Ascending aorta (tissue), 2 donors: ENCODE measurements at places on chromosomes 7 and 10.

DNA sequence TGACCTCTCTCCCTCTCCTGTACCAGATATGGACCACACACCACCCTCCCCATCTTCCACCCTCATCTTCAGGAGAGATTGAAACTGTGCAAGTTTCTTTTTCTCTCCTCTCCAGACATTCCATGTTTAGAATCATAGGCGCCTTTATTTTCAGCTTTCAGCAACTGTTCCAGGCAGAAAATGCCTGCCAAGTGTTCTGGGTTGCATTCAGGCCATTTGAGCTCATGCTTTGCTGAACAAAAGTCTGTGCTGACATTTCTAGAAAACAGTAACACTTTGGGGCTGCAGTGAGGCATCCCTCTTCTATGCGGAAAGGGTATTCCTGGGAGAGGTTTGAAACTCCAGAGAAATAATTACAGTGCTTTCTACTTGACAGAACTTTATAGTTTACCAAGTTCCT is 361.7 kb downstream of the GPAM start:
- DNase-seq: no peak

DNA sequence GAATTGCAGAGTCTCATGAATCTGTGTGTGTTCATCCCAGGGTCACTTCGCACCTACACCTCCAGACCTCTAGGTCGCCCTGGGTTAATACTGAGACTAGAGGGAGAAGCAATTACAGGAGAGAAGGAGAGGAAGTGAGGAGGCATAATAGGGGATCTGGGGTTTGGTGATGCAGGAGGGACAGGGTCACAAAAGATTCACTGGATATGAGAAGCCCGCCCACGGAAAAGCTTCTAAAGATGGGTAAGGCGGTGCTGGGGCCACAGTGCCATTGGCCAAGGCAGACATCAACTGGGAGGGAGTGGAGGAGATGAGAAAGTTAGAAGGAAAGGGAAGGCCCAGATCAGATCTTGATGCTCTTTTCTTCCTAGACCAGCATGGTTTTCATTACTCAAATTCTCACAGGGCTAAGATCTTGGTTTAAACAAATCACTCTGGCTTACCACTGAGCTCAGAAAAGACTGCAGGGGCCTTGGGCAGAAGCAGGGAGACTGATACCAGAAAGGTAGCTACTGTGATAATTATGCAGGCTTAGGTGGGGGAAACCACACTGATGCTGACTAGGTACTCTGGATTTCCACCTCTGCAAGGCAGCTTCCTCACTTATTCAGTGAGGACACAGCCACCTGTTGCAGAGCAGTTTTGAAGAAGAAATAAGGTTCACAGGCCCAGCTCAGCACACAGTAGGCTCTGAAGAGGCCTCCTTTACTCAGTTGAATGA is 17.4 kb upstream of the ZNF273 start:
- DNase-seq: no peak

GRCh38 chr7:5223646-5224340 is 33.8 kb downstream of the WIPI2 start:
- no peak for DNase-seq

DNA sequence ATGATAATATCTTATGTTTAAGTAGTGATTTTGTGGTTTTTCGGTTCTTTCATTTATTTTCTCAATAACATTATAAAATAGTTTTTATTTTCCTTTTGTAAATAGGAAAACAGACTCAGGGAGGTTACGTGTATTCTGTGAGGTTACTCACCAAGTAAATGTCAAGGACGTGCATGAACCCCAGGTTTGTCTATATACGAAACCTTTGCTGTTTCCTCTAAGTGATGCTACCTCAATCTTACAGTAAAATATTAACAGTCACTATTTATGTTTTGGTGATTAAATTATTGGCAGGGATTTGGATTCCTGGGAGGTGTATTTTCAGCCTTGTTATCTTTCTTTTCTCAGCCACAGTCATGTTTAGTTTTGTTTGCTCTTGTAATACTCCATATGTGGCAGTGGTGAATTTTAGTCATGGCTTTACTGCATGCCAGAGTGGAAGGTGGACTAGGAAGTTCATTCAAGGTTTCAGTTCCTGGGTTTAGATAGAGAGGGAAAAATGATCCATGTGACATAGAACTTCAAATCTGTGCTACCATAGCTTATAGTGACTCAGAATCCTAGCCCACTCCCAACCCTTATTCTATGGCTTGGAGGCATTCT is 139.9 kb downstream of the ARL4A start:
- DNase-seq: no peak

- DNase-seq: no peak
Observed at GRCh38 chr7:44216019-44216418, 15.2 kb downstream of the YKT6 start.

- DNase-seq: no peak
Observed at GRCh38 chr7:128056901-128057300, 25.7 kb upstream of the LRRC4 start.

GRCh38 chr10:124572751-124573150 is 111.1 kb downstream of the LHPP start:
- no peak for DNase-seq

- no peak for DNase-seq
Observed at GRCh38 chr7:155343661-155344121, 46.0 kb downstream of the INSIG1 start.

DNA sequence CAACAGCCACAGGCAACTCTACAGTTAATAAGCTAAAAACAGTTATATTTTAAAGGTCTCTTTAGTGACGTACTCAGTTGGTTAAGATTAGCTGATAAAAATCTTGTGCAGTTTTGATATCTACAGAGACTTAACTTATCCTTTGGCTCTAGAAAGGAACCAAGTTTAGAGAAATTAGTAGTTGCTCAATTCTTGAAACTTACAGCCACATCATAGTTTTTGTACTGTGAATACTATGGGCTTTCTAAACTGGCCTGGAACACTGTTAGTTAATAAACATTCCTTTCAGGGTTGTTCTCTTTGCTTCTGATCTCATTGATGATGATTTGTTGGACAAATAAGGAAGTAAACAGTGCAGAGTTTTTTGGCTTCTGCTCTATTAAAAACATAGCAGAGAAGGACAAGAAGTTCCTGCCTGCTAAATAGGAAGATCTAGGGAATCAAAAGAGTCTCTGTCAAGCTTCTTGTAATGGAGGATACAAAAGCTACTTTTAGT is 73.1 kb downstream of the MKLN1 start:
- DNase-seq: no peak

GRCh38 chr10:83516788-83517187 is 622.5 kb upstream of the GHITM start:
- no peak for DNase-seq

GRCh38 chr10:32616438-32616837 is 170.5 kb downstream of the CCDC7 start:
- DNase-seq: no peak
